H1 (cell line): ENCODE measurements at places on chromosomes 3 and 15.

DNA sequence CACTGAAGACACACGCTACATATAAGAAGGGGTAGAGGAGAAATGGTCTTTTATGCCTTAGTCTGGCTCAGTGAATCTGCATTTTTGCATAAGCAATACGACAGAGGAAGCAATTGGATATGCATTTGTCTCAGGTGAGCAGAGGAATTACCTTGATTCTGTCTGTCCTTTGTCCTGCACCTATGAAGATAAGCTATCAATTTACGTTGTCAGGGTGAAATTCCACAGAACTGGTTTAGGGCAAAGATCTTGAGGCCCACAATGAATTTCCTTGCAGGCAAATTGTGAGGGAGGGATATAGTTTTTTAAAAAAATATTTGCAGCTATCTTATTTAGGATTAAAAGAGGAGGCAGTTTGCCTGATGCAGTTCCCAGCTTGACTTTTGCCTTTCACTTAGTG, 31.6 kb upstream of the MASP1 start:
- no peak for DNase-seq

DNA sequence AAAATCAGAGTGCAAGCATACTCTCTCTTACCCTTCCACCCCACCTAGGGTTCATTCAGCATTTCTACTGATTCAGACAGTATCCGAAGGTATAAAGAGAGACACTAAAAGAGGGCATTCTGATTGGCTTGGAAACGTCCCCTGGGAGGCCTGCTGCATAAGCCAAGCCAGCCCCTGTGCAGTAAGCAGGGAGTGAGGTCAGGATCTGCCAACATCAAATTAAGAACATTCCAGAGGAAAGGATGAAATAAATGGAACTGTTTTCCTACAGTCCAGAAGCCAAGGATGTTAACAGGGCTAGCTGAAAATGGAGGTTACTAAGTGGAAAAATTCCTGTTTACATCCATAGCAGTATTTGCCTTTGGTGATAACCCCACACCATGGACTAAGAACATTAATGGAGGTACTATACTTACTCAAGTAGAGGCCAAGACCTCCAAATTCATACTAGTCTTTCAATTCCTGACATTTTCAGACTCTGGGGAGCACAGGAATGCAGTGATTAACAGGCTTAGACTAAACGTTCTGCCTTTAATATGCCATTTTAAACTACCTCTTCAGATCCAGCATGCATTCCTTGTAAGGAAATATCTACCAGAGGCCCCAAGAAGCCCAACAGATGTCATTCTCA, 34.5 kb downstream of the NPTN start:
- DNase-seq: no peak

GRCh38 chr3:188949996-188950395, 221.8 kb upstream of the TPRG1 start:
- no peak for DNase-seq

GRCh38 chr15:40409366-40409765, 3.8 kb downstream of the IVD start:
- DNase-seq: no peak

DNA sequence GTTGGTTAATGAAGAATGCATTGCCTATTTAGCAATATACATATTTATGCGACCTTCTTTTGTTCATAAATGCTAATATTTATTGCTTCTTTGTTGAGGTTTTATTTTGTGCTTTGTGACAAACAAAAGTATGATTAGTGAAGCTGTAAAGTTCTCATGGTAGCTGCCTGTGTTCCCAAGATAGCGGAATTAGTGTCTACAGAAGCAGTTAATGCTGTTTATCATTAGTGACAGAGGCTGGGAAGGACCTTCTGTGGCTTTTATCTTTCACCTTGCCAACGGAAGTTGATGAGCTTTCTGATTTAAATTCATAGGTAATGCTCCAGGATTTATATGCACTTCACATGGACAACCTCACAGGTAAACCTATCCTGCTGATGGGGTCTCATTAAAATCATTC, 418.3 kb downstream of the CADM2 start:
- DNase-seq: no peak

- DNase-seq: no peak
These were observed 33.1 kb downstream of the LPP start for GRCh38 chr3:188187053-188187452.

GRCh38 chr3:118187221-118187620, 847.4 kb downstream of the IGSF11 start:
- DNase-seq: no peak

DNA sequence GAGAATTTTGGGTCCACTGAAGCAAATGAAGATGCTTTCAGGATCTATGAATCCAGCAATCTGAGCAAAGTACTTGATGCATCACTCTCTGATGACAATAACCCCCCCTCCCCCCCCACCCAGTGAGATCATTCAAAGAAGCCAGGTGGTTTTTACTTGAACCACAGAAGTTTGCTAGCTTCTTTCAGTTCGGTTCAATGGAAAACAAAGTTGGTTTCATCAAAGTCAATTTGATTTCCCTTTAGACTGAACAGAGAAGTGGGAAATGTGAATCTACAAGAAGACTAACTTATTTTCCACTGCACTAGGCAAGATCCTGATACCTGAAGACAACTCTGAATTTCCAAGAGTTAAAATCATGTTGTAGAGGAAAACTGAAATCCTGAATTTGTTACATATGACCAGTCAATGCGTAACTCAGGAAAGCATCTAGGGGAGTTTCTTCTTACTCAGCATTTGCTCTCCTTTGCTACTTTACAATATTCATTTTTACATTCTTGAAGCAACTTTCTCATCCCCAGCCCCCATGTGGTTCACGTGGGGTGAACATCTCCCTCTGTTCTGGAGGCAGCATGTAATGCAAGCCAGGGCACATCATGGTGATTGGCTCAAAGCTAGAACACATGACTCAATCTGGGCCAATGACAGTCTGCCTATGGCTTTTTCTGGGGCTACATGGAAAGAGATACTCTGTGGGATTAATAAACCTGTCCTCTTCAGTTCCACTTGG, 572.6 kb downstream of the FOXP1 start:
- DNase-seq: no peak

GRCh38 chr15:63363292-63363691, 18.4 kb downstream of the CA12 start:
- no peak for DNase-seq

GRCh38 chr3:16476636-16477035, 36.9 kb downstream of the RFTN1 start:
- no peak for DNase-seq

DNA sequence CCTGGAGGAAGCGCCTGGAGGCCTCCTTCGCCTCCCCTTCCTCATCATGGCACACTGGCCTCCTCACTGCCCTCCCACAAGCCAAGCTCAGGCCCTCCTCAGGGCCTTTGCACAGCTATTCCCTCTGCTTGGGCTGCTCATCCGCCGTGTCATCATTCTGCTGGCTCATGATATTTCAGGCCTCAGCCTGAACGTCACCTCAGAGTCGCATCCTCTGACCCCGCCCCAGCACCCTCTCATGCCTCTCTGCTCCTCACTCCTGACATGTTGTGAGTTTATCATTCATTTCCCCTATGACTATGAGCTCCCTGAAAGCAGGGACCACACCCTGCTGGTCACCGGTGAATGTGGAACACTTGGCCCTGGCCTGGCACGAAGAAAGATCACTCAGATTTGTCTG, 20.7 kb upstream of the POC1A start:
- no peak for DNase-seq

DNA sequence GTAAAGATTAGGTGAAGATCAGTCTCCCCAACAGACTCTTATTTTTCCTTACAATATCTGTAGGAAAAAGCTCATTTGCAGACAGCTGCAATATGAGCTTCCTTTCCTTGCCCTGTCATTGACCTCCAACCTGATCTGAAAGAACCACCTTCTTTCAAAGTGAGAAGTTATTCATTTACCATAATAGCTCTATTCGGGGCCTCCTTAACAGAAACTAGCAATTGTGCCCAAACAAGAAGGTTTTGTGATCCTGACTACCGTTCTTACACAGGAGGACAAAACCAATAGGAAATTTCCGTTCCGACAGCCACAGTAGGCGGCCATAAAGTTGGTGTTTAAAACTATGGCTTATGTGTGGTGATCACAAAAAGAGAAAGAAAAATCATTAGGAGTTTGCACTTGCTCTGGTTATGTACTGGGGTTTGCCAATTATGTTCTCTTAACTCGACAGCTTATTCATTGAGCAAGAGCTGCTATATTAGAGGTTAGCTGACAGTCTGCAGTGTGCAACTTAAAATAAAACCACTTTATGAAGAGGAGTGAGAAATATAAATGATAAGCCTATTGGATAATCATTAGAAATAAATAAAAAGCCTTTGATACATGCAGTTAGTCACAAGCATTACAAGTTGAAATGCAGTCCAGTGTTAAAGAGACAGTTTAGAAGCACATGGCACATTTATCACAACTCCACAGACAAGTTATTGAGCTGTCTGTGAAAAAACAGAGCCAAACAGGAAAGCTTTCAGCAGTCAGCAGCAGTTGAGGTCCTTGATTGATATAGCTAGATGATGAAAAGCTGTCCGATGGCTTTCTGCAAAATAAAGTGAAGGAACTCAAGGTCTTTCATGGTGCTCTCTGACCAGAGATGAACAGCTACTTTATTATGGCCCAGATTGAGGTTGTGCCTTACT, 199.8 kb downstream of the WDR72 start:
- no peak for DNase-seq

DNA sequence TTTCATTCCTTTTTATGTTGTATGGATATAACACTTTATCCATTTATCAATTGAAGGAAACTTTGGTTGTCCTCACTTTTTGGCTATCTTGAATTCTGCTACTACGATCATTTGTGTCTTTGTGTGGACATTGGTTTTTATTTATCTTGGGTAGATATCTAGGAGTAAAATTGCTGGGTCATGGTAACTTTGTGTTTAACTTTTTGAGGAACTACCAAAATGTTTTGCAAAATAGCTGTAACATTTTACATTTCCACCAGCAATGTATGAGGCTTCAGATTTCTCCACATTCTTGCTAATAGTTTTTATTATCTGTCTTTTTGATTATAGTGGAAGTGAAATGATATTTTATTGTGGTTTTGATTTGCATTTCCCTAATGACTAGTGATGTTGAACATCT, 55.6 kb downstream of the TLNRD1 start:
- DNase-seq: no peak

DNA sequence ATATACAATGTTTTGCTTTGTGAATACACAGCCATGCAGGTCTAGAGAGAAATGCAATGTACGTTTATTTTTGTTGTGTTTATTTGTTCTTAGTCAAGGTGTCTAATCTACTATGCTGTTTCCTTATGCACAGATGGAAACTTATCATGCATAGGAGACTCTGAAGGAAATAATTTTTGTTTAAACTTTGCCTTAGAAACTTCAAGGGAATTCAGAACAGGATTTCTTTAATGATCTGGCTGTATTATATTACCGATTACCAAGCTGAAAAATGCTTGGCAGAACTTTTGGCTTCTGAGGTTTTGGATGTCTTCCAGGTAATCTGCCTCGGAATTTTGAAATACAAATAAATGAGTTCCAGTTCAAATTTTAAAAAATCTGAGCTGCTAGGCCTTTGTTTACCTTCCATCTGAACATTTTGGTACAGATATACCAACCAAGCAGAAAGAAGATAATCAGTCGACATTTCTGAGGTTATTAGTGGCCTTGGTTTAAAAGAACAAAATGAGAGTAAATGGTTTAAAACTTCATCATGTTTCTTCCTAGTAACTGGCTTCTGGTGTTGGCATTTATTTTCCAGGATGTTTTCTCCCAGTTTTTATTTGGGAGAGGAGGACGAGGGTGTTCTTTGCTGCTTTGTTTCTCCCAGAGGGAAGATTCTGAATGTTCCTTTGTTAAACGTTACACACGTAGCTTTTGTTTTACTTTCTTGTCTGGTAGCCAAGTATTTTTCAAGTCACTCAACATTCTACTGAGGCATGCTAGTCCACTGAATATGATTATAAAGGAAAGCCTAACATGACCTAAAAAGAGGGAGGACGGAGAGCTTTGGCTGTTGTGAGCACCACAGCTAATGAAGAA, 421.8 kb upstream of the TBL1XR1 start:
- DNase-seq: no peak

DNA sequence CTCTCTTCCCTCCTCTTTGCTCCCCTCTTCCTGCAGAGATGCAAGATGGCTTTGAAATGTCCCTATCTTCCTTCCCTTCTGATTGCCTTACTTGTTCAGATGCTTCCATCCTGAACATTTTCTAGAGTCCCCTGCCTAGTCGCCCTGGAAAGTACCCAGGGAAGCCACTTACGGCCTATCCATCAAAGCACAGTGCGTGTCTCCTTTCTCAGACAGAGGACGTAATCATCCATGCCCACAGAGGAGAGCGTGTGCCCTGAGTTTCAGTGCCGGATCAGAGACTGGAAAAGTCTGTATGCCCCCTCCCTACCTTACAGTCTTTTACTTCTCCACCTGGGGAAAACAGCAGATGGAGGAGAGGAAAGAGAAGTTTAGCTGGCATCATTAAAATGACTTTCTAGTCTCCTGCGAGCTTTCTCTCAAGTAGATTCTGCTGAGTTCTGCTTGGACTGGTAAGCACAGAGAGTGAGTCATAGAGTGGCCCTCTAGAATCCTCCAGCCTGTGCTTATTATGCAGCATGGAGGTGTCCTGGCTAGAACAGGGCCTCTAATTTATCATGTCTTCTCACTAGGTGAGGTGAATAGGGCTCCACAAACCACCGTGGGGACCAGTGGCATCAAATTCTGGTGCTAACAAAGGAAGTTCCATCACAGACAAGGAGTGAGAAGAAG, 114.6 kb downstream of the SLCO3A1 start:
- no peak for DNase-seq

- DNase-seq: no peak
These were observed 30.5 kb upstream of the IQCF2 start for GRCh38 chr3:51830836-51831385.

DNA sequence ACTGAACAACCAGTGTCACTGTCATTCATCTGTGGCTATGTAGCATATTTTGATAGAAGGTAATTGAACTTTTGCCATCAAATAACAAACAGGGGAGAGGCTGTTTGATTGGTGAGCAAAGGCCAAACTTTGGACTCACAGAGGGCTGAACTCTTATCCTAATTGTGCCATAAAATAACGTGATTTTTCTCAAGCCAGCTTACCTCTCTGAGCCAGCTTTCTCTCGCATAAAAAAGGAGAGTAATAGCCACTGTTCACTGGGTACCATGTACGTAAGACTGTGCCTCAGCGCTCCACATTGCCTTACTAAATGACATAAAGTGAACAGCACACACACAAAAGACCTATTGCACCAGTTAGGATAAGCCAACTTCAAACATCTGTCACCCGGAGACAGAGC, 216.9 kb downstream of the LRTM1 start:
- DNase-seq: no peak

- no peak for DNase-seq
These were observed 41.3 kb downstream of the CDAN1 start for GRCh38 chr15:42695527-42696071.

DNA sequence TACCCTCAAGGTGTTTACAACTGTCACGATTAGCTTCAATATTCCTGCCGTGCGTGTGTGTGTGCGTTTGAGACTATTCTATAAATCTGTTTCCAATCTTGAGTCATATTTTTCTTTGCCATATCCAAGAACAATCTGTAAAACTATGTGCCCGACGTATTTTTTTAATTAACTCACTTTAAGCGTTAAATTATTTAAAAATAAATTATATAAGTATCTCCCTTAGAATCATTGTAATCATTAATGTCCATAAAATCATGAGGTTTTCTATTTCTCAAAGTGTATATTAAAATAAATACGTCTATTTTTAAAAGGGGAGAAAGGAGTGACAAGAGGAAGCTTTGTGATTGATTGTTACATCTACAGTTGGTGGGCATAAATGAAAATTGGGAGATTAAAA, 2.9 kb downstream of the SETMAR start:
- no peak for DNase-seq

GRCh38 chr15:65362491-65362890, 15.3 kb downstream of the IGDCC3 start:
- no peak for DNase-seq

- no peak for DNase-seq
These were observed 139.5 kb upstream of the SLC2A2 start for GRCh38 chr3:171165983-171166382.
